ENCODE measurements at places on chromosomes 11 and 22.

GRCh38 chr11:92061456-92062062, 163.1 kb upstream of the FAT3 start:
- no peak for DNase-seq

- DNase-seq = no peak
Observed at GRCh38 chr11:119772076-119772475, 43.1 kb upstream of the NECTIN1 start.

GRCh38 chr11:93783765-93784144, 327 bp upstream of the MED17 start:
- DNase-seq = no peak

DNA sequence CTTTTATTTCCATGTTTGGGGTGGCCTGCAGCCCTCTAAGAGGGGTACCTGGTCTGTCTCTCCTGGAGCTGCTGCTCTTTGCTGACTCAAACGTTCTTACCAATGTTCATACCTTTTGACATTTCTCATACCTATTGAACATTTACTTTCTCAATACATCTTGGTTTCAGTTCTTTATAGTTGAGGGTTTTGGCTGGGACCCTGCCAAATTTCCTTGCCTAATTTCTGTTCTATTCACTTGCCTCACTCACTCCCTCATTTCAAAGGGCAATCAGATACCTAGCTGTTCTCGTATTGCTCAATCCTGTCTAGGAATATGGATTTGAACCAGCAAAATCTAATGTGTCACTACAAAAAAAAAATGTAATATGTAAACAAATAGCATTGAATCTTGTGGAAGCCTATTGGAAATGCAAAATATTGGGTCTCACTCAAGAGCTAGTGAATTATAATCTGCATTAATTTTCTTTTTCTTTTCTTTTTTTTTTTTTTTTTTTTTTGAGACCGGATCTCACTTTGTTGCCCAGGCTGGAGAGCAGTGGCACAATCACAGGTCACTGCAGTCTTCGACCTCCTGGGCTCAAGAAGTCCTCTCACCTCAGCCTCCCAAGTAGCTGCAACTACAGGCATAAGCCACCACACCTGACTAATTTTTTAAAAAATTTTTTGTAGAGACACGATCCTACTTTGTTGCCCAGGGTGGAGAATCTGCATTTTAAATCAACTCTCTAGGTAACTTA, 7.5 kb downstream of the OR6M1 start:
- DNase-seq = no peak

GRCh38 chr11:85313741-85314140, 313.4 kb downstream of the DLG2 start:
- DNase-seq = no peak

DNA sequence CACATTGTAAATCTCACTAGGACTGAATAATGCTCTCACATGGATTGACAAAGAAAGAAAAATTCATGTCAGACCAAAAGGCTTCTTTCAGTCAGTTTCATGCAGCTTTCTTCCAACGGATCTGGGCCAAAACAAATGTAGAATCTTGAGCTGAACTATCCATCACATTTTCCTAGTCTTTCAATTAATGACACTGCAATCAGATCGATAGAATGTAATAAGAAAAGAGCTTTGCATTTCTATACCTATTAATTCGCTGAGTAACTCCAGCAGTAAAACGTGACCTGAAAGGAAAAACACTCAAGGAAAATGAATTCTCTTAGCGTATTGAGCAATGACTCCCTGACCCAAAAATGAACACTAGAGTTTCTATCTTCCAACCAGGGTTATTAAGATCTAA, 194.8 kb upstream of the BLID start:
- DNase-seq = no peak

All from posterior cingulate gyrus (tissue), 11 donors.